Activated T-helper 1 cell treated with anti-CD3 and anti-CD28 coated beads, Interleukin-2, amount 50 U/mL, for 16 hours (primary cell): ENCODE measurements at places on chromosomes 3 and 15.

DNA sequence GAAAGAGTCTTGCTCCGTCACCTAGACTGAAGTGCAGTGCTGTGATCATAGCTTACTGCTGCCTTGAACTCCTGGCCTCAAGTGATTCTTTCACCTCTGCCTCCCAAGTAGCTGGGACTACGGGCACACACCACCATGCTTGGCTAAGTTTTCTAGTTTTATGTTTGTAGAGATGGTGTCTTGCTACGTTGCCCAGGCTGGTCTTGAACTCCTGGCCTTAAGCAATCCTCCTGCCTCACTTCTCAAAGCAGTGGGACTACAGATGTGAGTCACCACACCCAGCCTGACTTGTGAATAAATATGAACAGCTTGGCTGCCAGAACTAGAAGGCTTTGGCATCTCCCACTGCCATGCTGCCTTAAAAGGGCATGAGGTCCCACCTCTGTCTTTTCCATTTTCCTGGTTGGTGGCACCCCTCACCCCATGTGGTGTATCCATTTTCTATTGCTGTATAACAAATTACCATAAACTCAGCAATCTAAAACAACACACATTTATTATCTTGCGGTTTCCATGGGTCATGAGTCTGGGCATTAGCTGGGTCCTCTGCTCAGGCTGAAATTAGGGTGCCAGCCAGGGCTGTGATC is 44.3 kb downstream of the PTPRG start:
- no peak for DNase-seq

GRCh38 chr15:38427380-38427779 is 26.5 kb upstream of the FAM98B start:
- DNase-seq: no peak

DNA sequence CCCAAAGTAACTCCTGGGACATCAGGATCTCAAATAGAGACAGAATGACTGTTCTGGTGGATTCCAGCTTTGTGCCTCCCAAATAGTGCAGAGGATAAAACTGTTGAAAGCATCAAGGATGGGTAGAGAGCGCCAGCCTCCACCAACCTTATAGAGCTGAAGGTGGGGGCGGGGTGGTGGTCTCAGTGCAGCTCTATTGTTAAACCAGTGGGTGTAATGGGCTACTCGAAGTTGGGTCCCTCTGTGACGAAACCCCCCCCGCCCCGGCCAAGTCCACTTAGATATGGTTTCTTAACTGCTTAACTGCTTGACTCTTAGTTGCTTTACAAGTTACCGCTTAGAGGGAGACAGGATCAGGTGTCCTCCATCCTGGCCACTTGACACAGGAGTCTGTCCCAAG is 22.7 kb downstream of the DHX30 start:
- no peak for DNase-seq

GRCh38 chr3:193711964-193712598 is 119.1 kb downstream of the OPA1 start:
- DNase-seq: no peak

DNA sequence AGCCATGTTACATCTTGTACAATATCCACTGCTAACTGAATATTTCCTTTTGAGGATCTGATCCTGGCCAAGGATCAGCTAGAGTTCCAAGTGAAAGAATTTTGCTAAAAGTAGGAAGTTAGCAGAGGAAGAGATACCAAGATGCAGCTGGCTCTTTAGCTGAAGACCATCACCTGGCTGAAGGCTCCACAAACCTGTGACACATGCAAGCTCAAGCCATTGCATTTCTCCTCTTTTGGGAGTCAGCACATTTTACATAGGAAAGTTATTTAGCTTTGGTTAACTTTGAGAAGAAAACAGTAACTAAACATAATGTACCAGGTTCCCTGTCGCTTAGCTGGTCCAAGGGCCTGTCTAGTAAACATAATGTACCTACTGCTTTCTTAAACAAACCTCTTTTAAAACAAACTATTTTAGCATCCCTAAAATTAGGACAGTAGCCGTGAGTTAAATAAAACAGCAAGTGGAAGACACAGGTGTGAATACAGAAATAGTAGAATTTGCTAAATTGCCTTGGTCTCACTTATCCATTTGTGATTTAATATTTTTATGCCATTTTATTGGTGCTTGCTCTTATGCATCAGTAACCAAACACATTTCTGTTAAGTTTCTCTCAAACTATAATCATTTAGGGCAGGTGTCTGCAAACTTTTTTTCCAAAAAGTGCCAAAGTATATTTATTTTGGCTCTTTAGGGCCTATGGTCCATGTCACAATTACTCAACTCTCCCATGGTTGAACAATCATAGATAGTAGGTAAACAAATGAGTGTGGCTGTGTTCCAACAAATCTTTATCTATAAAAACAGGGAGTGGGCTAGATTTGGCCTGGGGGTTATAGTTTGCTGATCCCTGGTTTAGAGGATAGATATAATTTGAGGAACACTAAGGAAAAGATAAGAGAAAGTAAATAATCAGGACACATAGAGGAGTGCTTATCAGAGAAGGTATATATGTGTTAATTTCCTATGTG is 11.2 kb downstream of the GCSAM start:
- DNase-seq: no peak

DNA sequence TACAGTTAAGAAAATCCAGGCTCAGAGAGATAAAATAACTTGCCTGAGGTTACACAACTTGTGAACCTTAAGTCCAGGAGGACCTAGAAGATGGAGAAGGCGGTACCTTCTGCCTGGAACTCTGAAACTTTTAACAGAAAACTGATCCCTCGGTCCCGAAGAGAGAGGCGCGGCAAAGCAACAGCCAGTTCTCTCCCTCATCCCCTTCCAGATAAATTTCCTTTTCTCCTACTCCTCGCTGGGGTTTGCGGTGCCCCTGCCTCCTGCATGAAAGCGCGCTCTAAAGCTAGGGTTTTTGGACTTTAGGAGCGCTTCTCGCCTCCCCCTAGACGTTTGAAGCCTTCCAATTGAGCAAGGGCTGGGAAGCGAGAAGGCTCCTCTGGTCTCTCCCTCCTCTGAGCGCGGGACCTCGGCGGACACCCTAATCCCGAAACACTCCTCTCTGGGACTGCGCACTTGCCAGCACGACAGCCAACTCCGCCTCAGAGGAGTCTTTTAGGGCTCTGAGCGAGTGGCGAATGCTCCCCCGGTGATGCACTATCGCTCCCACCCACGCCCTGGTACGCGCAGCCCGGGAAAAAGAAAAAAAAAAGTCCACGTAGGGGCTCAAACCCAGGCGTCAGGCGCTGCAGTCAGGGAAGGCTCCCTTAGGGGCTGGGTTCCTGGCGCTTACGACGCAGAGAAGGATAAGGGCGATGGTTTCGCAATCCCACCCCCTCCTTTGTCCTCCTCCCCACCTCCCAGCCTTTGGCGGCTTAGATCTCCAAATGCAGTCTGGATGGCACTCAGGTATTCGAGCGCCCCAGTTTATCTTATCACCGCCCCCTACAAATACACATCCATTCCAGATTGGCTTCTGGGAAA is 7.9 kb upstream of the EOMES start:
- DNase-seq: no peak

DNA sequence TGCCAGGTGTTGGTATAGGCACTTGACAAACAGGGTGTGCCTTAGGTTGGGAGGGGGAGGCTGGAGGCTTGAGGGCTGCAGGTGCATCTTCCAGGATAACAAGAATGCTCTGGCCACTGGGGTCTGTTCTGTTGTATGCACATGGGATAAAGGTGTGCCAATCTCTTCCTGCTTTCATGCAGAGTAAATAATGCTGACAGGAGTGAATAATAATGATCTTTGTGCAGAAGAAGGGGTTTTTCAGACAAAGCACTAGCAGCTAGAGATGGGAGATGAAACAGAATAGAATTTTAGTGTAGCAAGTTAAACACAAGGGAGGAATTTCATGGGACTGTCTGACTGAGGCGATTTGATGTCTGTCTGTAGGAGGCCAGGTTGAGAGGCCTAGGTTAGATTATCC is 1.9 kb upstream of the ROPN1 start:
- DNase-seq: no peak

- no peak for DNase-seq
Measured at GRCh38 chr3:41404582-41404981, 205.3 kb downstream of the CTNNB1 start.

DNA sequence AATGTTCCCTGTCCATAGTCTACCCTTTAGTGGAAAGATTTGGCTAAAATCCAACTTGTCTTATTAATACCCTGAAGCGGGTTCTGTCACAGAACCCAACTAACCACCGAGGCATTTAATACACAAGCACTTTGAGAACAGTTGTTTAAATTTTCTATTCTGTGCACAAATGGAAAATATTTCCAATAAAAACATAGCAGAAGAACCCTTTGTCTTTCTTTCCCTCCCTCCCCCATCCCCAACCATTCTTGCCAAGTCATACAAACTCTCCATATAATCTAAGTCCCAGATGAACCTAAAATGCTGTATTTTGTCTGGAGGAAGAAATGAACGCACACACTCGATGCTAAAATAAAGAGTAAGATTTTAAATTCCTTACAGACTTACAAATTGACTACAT is 126.9 kb upstream of the STRIT1 start:
- no peak for DNase-seq

GRCh38 chr3:12229896-12230295 is 59.0 kb upstream of the PPARG start:
- no peak for DNase-seq

- no peak for DNase-seq
Measured at GRCh38 chr3:106518516-106518915, 649.7 kb upstream of the CBLB start.

- DNase-seq: no peak
Measured at GRCh38 chr15:75033809-75034208, 10.4 kb downstream of the PPCDC start.

DNA sequence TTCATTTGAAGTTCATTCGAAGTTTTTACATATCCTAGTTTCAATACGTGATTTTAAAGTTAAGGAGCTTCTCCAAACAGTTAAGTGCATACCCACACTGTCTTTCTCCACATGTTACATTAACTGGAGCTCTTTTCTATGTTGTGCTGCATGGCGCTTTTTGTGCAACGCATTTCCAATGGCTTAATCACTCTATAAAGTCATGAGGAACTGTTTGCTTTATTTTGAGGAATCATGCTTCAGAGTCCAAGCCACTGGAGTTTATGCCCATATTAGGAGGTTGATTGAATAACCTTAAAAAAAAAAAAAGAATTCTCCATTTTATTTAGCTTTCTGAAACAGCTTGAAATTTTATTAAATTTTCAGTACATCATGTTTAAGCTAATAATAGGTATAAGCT is 109.4 kb upstream of the MBNL1 start:
- no peak for DNase-seq

DNA sequence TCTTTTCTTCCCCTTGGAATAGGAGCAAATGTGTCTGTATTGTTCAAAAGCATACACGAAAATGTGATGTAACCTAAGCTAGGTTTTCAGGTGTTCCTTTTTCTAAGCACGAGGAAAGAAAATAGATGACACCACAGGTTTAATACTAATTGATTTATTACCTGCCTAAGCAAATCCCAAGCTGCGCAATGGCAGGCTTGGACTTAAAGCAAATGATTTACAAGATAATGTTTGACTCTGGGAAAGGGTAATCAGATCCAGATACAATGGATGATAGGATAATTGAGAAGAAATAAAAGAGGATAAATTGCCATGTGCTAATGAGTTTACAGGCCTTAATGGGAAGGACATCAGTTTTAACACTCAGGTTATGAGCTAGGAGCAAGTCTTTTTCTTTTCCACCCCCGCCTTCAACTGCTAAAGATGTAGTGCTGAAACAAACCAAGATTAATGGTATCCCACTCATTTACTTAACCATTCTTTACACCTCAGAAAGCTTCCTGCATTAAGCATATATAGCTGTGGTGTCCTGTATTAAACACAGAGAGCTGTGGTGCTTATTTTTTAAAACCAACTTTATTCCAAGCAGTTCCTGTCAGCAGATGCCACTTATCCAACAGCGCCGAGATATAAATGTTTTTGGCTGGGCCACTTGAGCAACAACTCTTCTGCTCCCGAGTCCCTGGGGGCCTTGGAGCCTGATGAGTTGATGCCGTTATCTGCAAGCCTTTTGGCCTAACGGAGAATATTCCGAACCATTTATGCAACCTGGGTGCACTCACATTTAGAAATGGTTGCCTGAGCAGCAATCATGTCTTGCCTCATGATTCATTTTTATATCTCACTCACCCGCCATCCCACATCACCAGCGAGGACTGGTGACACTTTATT is 205.5 kb downstream of the MECOM start:
- no peak for DNase-seq

GRCh38 chr3:156627946-156628569 is 46.3 kb upstream of the TIPARP start:
- DNase-seq: no peak

- no peak for DNase-seq
Measured at GRCh38 chr3:102182162-102182561, 252.7 kb upstream of the ZPLD1 start.

- DNase-seq: no peak
Measured at GRCh38 chr3:8518138-8518537, 16.5 kb downstream of the LMCD1 start.

DNA sequence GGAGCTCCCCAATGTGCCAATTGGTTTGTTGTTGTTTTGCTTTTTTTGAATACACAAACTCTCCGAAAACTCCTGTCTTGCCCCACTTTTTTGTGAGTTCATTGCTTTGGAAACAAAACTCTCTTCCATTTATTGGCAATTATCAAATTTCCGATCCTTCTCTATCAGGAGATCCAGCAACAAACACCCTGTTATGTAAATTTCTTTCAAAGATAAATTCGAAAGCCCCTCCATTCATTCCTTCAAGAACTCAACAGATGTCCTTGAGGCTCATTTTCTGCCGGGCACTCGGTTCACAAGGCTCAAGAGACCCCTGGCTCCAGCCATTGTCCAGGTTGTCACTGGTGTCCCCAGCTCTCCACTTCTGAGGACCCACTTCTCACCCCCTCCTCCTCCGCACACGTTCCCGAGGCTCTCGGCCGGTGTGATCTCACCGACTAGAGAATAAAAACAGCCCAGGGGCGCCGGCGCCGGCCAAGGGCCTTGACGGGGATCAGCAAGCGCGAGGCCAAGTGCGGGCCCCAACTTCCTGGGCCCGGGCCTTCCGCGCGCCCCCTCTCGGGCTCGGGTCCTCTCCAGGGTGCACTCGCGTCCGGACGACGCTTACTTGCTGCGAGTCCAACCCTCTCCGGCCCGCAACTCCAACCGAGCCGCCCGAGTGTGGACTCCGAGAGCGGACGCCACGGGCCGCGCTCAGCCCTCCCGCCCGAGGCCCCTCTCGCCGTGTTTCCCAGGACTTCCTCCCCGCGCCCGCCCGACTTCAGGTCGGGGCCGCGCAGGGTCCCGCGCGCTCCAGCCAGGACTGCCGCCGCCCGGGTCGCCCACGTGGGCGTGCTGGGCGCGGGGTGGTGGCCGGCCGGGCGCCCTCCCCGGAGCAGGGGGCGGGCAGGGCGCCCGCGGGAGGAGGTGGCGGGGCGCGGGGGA is 533 bp upstream of the SMAD3 start:
- no peak for DNase-seq
